ENCODE measurements at places on chromosomes 5 and 9.

DNA sequence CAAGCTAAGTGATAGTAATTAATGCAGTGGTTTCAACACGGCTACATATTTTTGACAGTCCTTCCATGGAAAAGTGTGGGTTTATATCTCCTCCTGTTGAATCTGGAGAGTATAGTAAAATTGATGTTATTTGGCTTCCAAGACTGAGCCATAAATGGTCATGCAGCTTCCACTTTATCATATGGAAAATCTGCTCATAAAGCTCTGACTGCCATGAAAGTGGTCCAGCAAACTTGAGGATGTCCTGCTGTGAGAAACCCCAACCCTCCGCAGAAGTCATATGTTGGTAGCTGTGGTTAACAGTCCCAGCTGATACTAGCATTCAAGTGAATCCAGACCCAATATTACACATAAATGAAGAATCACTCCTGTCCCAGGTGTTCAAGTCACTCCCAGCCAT, 378.3 kb downstream of the KCTD16 start:
- no peak for DNase-seq

- DNase-seq, result no peak
Observed at GRCh38 chr5:133294380-133294779, 242.6 kb downstream of the HSPA4 start.

DNA sequence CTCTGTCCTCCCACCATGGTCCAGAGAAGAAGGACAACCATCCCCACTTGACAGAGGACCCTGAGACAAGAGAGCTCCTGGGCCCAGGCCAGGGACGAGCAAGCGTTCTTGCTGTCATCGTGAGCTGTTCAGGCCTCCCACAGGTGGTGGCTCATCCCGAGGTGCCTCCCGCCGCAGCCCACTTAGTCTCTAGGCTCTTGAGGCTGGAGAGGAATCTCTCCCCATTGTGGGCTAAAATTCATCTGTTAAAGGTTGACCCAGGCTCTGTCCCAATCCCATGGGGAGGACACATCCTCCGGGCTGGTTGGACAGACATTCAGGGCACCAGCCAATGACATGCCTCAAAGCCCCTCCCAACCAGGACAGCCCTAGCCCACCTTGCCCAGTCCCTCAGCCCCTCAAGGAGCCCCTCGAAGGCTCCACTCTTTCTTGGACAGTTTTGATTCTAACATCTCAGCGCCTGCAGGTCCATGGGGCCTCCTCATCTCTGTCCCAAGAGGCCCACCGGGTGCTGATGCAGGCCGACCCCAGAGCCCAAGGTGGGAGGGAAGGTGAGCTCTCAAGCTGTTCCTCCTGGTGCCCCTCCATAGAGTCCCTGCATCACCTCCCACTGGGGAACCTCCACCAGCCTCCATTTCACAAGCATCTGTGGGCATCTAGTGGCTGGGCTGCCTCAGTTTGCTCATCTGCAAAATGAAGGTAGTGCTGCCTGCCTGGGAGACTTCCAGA, 52.9 kb downstream of the BARX1 start:
- DNase-seq, result no peak

GRCh38 chr5:68519143-68519542, 303.6 kb downstream of the PIK3R1 start:
- no peak for DNase-seq

GRCh38 chr5:136143312-136143711, 10.7 kb downstream of the SMAD5 start:
- DNase-seq, result no peak

GRCh38 chr5:155017610-155018009, 4.1 kb downstream of the KIF4B start:
- no peak for DNase-seq

DNA sequence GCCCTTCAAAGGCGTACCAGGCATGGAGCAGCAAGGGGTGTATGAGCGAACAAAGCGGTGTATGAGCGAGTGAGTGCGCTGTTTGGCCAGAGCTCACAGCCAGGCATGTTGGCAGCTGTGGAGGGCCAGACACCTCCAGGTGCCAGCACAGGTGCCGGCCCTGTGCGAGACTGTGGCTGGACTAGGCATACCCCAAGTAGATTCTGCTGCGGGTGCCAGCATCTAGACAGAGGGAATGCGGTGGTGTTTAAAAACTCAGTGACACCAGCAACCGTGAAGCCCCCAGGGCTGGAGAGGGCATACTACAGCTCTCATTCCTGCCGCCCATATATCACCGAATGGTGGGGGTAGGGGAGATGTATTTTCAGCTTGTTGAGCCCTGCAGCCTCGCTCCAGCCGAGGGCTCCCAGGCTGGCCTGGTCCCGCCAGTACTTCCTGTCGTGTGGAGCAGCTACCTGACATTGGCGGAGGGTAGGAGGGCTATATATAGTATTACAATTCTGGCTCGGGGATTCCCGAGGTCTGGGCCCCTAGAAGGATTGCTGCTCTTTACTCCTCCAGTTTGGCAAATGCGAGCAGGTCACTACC, 1829.6 kb upstream of the NUDT12 start:
- DNase-seq, result no peak

DNA sequence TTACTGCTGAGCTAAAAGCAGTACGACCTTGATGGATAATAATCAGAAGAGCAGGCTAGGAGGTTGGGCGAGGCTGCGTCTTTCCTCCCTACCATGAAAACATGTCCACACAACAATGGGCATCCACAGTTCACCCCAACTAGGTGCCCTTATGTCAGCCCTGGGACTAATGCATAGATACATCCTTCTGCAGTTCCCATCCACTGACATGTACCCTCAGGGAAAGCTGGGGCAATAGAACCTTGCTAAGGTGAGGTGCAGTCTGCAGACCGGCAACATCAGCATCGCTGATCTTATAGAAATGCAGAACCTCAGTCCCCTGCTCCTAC, 697 bp upstream of the PRUNE2 start:
- DNase-seq, result no peak

DNA sequence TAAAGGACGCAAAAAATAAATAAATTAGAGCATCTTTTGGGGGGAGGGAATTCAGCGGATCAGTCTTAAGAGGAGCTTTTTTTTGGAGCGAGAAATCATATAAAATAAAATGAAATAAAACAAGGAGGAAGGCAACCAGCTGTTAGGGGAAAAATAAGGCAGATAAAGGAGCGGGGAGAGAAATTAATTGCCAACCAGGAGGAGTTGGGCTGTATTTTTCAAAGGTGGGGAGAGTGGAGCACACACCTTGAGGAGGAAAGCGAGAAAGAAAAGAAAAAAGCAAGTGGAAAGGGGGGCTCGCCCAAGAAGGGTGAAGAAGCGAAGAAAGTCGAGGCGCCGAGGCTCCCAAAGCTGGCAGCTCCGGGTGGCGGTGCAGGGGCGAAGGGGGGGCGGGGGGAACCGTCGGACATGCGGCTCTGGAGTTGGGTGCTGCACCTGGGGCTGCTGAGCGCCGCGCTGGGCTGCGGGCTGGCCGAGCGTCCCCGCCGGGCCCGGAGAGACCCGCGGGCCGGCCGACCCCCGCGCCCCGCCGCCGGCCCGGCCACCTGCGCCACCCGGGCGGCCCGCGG, at the start of gene PAPPA:
PAPPA (plus strand) TSS at position 27 of the 569 bp plus-strand sequence; CDS start at position 409, 382 bp downstream.
- no peak for DNase-seq

- no peak for DNase-seq
Observed at GRCh38 chr5:74919041-74919440, 52.9 kb upstream of the FAM169A start.
